ENCODE measurements at places on chromosomes 5 and 9.

DNA sequence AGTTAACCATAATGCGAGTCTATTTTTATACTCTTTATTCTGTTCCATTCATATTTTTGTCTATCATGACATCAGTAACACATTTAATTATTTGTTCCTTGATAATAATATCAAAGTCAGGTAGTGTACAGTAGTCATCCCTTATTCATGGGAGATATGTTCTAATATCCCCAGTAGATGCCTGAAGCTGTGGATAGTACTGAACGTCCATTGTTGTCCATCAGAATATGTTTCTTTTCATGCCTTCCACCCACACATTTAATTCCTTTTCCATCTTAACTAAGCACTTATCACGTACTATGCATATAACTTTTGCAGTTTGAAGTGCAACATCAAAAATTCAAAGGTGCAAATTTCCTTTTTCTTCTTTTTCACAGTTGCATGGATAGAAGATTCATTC lies 53.6 kb downstream of the FER start:
- DNase-seq: no peak
- H3K4me3 ChIP-seq: no peak overlapping the region
- peaks cover 48% of the 10 kb centered on the region for H3K36me3 ChIP-seq
- peaks cover 12% of the 10 kb centered on the region for H3K4me1 ChIP-seq
- no peaks in the 10 kb centered on the region for H3K27me3 ChIP-seq

DNA sequence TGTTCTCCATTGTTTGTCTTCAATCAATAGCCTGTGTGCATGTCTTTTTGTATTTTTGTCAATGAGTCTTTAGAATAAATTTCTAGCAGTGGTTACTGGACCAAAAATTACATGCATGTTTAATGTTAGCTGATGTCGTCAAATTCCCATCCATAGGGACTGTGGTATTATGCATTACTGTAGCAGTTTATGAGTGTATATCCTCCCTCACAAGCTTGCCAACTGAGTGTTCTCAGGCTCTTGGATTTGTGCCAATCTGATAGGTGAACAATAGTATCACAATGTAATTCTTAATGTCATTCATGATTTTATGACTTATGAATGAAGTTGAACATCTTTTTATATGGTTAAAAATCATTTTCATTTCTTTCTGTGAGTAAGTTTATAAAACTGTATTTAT lies 13.0 kb downstream of the SNX24 start:
- H3K27me3 ChIP-seq: no peaks in the 10 kb centered on the region
- DNase-seq: no peak
- H3K4me3 ChIP-seq: no peak overlapping the region
- H3K27ac ChIP-seq: no peak overlapping the region

- H3K27ac ChIP-seq: peak overlapping the region; percentile 25
- no peak overlapping the region for H3K4me3 ChIP-seq
- peaks cover 77% of the 10 kb centered on the region for H3K4me1 ChIP-seq
Measured at GRCh38 chr5:6718718-6719117, 5.5 kb downstream of the TENT4A start.

GRCh38 chr9:26786564-26786963 lies 106.0 kb downstream of the CAAP1 start:
- no peak overlapping the region for H3K27ac ChIP-seq
- DNase-seq: no peak
- H3K4me1 ChIP-seq: peaks cover 39% of the 10 kb centered on the region
- no peak overlapping the region for H3K4me3 ChIP-seq

GRCh38 chr5:90483206-90483605 lies 8.5 kb downstream of the POLR3G start:
- no peaks in the 10 kb centered on the region for H3K27me3 ChIP-seq
- no peak for DNase-seq
- peaks cover 35% of the 10 kb centered on the region for H3K4me1 ChIP-seq
- peak overlapping the region; percentile 82 for H3K27ac ChIP-seq
- no peak overlapping the region for H3K4me3 ChIP-seq

- no peaks in the 10 kb centered on the region for H3K4me1 ChIP-seq
- H3K36me3 ChIP-seq: peaks cover 8% of the 10 kb centered on the region
- H3K27me3 ChIP-seq: peaks cover 16% of the 10 kb centered on the region
- H3K4me3 ChIP-seq: no peak overlapping the region
- H3K27ac ChIP-seq: no peak overlapping the region
- DNase-seq: no peak
Measured at GRCh38 chr5:15037247-15037908, 165.8 kb upstream of the ANKH start.

- DNase-seq: no peak
- no peaks in the 10 kb centered on the region for H3K27me3 ChIP-seq
- H3K4me1 ChIP-seq: no peaks in the 10 kb centered on the region
- no peak overlapping the region for H3K27ac ChIP-seq
Measured at GRCh38 chr9:92639124-92639523, 30.8 kb downstream of the IPPK start.
